Keratinocyte (primary cell): ENCODE measurements at places on chromosomes 2 and 18. TPM values are rescaled to one million over a fixed set of nuclear protein-coding genes. Genes with fewer than 3 reads are reported as not detected.

DNA sequence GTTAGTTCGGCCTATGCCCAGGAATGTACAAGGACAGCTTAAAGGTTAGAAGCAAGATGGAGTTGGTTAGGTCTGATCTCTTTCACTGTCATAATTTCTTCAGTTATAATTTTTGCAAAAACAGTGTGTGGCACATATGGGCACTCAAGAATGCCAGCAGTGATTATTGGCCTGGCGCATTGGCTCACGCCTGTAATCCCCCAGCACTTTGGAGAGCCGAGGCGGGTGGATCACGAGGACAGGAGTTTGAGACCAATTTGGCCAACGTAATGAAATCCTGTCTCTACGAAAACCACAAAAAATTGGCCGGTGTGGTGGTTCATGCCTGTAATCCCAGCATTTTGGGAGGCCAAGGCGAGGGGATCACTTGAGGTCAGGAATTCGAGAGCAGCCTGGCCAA is 75.7 kb upstream of the MSH2 start:
- H3K4me3 ChIP-seq, result no peak overlapping the region
- no peak for DNase-seq
- H3K4me1 ChIP-seq, result no peaks in the 10 kb centered on the region
- no peaks in the 10 kb centered on the region for H3K36me3 ChIP-seq
- H3K27me3 ChIP-seq, result no peaks in the 10 kb centered on the region

The LINC00305 gene
- not detected in 3 replicates for polyA plus RNA-seq

- no peaks in the 10 kb centered on the region for H3K36me3 ChIP-seq
- H3K27ac ChIP-seq, result no peak overlapping the region
- no peaks in the 10 kb centered on the region for H3K27me3 ChIP-seq
- no peaks in the 10 kb centered on the region for H3K4me1 ChIP-seq
Measured at GRCh38 chr2:208172125-208172524, 8.7 kb upstream of the CRYGA start.

DNA sequence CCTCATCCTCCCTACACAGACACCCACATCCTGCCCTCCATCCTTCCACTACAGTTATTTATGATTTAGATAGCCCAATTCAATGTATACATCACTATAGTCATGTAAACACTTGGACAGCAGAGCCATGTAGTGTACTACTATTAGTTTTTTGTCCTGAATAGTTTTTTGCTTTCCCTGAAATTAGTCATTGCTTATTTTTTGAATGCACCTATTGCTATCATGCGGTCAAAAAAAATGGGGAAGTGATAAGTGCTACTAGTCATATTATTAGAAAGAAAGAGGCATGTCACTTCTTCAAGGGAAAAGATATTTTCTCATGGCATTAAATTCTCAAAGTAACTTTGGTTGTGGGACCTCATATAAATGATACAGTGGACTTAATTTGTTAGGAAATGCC is 6.8 kb upstream of the GREB1 start:
- no peaks in the 10 kb centered on the region for H3K4me1 ChIP-seq
- H3K27me3 ChIP-seq, result peaks cover 9% of the 10 kb centered on the region
- no peak for DNase-seq
- H3K36me3 ChIP-seq, result no peaks in the 10 kb centered on the region
- no peak overlapping the region for H3K27ac ChIP-seq

DNA sequence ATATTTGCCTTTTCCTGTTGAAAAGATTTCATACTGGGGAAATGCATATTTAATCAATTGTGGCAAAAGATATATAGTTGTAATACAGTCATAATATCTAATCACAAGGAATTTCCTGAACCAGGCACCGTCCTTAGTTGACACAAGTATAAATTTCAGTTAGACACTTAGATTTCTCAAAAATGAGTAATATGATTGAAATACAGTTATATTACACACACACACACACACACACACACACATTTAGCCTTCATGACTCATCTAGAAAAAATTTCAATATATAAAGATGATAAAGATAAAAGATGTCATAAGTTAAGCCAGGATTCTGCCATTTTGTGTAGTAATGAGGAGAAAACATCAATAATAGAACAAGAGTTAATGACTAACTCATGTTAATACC is 258.4 kb upstream of the ZNF804A start:
- no peak for DNase-seq
- H3K4me1 ChIP-seq, result no peaks in the 10 kb centered on the region
- H3K36me3 ChIP-seq, result no peaks in the 10 kb centered on the region
- H3K27me3 ChIP-seq, result no peaks in the 10 kb centered on the region

- H3K4me3 ChIP-seq, result peak within 1 kb of the TSS; percentile 100
- DNase-seq, result peak; percentile 87
Measured at GRCh38 chr2:199911052-199911876, at the start of gene C2orf69. Gene C2orf69, plus strand, starts transcription at chr2:199911293. Its CDS starts 146 bp downstream, at chr2:199911439.

DNA sequence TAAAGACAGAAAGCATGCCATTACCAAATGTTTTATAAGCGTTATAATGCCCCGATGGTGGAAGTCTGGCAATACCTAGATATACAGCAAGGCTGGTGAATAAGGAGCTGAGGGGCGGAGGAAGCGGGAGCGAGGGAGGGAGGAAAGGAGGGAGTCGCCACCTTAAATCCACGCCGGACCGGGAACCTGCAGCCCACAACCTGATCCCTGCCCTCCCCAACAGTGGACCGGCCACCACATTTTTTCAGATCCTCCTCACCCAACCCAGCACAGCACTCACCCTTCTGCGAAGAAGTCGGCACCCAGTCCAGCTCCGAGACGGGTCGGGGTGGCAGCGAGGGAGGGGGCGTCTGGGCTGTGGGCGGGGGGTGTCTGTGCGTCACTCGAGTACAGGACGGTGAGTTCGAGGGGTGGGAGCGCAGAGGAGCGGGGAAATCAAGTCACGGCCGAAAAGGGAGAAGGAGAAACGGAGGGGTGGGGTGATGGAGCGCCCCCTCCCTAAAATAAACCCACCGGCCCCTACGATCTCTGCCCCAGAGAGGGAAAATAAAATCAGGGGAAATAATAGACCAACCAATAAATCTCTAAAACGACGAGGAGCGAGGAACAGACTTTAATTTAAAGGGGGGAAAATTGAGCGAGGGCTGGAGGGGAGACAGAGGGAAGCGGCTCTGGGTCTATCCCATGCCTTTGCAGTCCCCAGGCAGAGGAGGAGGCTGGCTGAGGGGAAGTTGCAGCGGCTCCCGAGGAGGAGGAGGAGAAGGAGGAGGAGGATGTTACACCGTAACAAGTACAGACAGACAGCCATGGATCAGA is 96.5 kb upstream of the SERTAD2 start:
- H3K36me3 ChIP-seq, result no peaks in the 10 kb centered on the region
- H3K27ac ChIP-seq, result peak overlapping the region; percentile 73
- DNase-seq, result no peak
- H3K4me1 ChIP-seq, result peaks cover 27% of the 10 kb centered on the region
- peak overlapping the region; percentile 66 for H3K4me3 ChIP-seq
- H3K27me3 ChIP-seq, result no peaks in the 10 kb centered on the region

GRCh38 chr2:169778446-169778845 is 20.2 kb upstream of the SSB start:
- no peaks in the 10 kb centered on the region for H3K27me3 ChIP-seq
- no peak overlapping the region for H3K4me3 ChIP-seq
- H3K36me3 ChIP-seq, result no peaks in the 10 kb centered on the region

GRCh38 chr2:44351088-44351487 is 10.2 kb downstream of the PREPL start:
- H3K27me3 ChIP-seq, result no peaks in the 10 kb centered on the region
- no peak overlapping the region for H3K4me3 ChIP-seq
- H3K36me3 ChIP-seq, result no peaks in the 10 kb centered on the region
- DNase-seq, result no peak

DNA sequence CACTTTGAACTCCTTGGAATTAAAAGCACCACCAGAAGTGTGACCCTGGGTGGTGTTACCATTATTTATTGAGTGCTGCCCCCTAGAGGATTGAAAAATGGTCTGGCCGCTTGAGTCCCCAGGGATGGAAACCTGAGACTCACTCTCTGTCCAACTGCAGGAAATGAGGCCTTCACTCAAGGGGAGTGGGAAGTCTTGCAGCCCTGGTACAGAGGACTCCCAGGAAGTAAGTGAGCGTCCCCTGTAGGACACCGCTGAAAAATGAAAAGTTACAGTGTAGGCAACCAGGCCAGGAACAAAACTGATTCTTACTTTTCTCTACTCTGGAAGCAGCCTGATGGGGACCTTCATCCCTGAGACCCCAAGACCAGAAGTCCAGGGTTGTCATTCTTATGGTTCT is 2.2 kb upstream of the NRP2 start:
- no peak for DNase-seq
- H3K36me3 ChIP-seq, result no peaks in the 10 kb centered on the region
- H3K4me3 ChIP-seq, result no peak overlapping the region
- H3K27me3 ChIP-seq, result no peaks in the 10 kb centered on the region

- DNase-seq, result no peak
- H3K36me3 ChIP-seq, result peaks cover 8% of the 10 kb centered on the region
- no peak overlapping the region for H3K4me3 ChIP-seq
- H3K27ac ChIP-seq, result no peak overlapping the region
Measured at GRCh38 chr2:239187464-239188253, 213.2 kb downstream of the HDAC4 start.

DNA sequence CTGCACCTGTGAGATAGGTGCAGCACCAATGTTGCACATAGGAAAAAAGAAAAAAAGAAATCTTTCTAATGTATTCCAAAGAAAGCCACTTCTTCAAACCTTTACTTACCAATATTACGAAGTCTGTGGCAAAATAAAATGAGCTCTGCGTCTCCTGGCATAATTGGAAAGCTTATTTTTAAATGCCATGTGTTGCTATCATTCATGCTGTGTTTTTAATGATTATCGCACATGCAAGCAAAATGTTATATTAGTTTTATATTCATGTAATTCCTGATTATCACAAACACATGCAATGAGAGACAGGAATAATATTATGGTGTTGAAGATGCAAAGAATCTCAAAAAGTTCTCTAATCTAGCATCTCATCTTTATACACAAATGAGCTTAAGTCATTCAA is 47.0 kb upstream of the PARD3B start:
- no peaks in the 10 kb centered on the region for H3K36me3 ChIP-seq
- H3K4me1 ChIP-seq, result peaks cover 7% of the 10 kb centered on the region
- no peak overlapping the region for H3K27ac ChIP-seq
- H3K4me3 ChIP-seq, result no peak overlapping the region
- H3K27me3 ChIP-seq, result no peaks in the 10 kb centered on the region

DNA sequence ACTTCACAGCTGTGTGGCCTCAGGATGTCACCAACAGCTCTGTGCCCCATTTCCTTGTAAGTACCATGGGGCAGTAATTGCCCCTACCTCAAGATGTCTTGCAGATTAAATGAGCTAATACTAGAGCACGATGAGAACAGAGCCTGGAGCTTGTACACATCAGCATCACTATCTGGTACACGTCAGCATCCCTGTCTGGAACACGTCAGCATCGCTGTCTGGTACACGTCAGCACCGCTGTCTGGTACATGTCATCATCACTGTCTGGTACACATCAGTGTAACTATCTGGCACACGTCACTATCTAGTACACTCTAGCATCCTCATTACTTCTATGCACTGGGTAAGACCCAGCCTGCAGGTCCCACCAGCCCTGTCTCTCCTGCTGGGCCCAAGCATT is 37.2 kb downstream of the AQP12A start:
- no peak overlapping the region for H3K4me3 ChIP-seq
- H3K27ac ChIP-seq, result no peak overlapping the region
- no peaks in the 10 kb centered on the region for H3K4me1 ChIP-seq
- H3K27me3 ChIP-seq, result peaks cover 18% of the 10 kb centered on the region
